Lower lobe of right lung (tissue), 2 donors: ENCODE measurements at places on chromosomes 13 and 19.
A peak's percentile ranks its signal among the peaks of the same experiment; 100 is the strongest.

GRCh38 chr13:75430436-75431209 lies 51.3 kb downstream of the TBC1D4 start:
- DNase-seq = no peak

- DNase-seq = peak; percentile 99
Observed at GRCh38 chr19:8342684-8343482, at the start of gene KANK3. Gene KANK3 (minus strand): TSS chr19:8343262. CDS start chr19:8337828, 5,434 bp downstream.

DNA sequence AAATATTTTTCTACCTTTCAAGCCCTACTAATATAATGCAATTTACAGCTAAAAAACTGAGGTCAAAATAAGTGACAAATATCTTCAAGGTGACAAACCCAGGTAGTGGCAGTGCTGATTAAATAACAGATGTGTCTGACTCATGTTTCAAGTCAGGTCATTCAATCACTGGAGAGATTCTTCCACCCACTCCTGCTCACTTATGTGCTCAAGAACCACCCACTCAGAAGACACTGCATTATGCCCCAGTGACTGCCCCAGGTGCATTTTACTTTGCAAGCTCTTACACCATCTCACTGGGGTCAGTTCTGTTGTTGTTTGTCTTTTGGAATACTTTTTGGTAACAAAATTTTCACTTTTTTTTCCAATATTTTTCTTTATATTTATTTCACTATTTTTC lies 2.2 kb downstream of the ZNF100 start:
- DNase-seq = no peak

- no peak for DNase-seq
Observed at GRCh38 chr19:43934055-43934984, 762 bp downstream of the ZNF45 start.

- DNase-seq = no peak
Observed at GRCh38 chr13:114315074-114315785, 927 bp downstream of the CHAMP1 start.

GRCh38 chr19:5030822-5031221 lies 61.9 kb downstream of the KDM4B start:
- no peak for DNase-seq

GRCh38 chr13:33321686-33322542 lies 36.4 kb upstream of the STARD13 start:
- no peak for DNase-seq

DNA sequence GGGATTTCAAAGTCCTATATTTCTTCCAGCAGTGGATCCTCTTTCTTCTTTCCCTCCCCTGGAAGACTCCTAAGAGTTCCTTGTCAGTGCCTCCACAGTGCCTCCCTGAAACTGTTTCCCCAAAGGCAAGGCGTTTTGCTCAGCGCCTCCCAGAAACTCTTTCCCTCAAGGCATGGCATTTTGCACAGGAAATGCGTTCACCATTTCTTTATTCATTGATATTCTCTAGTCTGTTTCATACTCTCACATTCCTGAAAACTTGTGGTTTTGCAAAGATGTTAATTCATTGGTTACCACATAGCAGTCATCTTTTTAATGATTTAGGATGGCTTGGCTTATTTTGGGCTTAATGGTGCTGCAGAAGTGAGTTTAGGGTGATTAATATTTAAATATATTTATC lies 177.3 kb upstream of the SLC10A2 start:
- no peak for DNase-seq

- DNase-seq = peak; percentile 81
Observed at GRCh38 chr13:98482476-98483444, 94.1 kb downstream of the STK24 start.

GRCh38 chr19:1217366-1217765 lies 11.8 kb downstream of the STK11 start:
- DNase-seq = no peak

DNA sequence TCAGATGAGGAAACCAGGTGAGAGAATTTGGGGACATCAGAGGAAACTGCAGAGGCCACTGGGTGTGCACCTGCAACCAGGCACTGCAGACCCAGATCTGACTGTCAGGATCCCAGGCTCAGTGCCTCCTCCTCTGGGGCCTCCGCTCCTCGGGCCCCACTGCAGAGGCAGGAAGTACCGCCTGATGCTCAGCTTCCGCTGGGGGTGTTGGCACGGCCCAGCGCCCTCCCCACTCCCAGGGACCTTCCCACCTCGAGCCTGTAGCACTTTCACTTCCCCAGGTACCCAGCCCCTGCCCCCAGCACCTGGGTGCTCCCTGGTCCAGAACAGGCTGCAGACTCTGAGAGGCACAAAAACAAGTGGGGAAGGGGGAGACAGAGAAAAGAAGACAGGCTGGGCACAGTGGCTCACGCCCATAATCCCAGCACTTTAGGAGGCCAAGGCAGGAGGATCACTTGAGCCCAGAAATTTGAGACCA lies 1.4 kb upstream of the CD37 start:
- peak; percentile 64 for DNase-seq

- DNase-seq = no peak
Observed at GRCh38 chr13:28792992-28793391, 27.1 kb upstream of the MTUS2 start.

DNA sequence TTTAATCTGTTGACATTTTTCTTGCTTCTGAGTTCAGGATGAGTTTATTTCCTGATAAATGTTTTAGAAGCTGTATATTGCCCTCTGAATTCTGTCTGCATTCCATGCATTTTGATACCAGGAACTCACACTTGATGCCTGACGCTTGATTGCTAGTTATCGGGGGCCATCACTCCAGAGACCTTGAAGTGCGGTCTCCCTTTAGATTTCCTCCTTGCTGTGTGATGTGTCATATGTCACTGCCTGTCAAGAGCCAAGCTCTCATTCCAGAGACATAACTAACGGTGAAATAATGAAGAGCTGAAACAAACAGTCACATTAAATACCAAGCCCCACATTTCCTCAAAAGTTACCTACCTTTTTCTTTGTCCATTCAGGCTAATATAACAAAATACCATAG lies 155.5 kb downstream of the TNFSF13B start:
- no peak for DNase-seq

GRCh38 chr13:35016362-35017112 lies 74.5 kb downstream of the NBEA start:
- no peak for DNase-seq
